ENCODE measurements at places on chromosomes 5 and 9.

DNA sequence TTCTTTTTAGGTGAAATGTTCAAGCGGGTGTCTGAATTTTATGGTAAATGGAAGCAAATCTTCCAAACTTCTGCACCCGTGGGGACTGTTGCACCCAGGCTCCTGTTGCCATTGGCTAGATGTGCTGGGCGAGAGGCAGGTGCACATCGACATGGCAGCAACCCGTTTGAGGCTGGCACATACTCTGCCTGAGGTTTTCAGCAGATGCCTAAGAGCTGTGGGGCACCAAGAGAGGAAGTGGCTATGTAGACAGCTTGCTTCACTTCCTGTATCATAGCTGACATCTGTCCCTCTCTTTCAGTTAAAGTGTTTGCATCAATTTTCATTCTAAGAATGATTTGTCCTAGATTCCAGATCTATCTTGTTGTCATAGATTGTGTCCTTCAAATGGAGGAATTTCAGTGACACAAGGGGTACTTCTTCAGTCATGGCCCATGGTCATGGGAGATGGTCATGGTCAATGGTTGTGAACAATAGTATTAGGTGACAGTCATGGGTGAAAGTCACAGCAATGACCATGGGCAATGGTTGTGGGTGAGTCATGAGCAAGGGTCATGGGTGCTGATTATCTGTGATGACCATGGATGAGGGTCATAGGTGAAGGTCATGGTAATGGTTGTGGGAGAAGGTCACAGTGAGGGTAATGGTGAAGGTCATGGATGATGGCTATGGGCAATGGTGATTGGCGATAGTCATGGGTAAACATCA lies 115.1 kb upstream of the IRX4 start:
- DNase-seq = no peak

GRCh38 chr5:168776070-168776469 lies 196.9 kb upstream of the PANK3 start:
- no peak for DNase-seq

GRCh38 chr9:79707589-79707988 lies 135.8 kb downstream of the TLE4 start:
- no peak for DNase-seq

DNA sequence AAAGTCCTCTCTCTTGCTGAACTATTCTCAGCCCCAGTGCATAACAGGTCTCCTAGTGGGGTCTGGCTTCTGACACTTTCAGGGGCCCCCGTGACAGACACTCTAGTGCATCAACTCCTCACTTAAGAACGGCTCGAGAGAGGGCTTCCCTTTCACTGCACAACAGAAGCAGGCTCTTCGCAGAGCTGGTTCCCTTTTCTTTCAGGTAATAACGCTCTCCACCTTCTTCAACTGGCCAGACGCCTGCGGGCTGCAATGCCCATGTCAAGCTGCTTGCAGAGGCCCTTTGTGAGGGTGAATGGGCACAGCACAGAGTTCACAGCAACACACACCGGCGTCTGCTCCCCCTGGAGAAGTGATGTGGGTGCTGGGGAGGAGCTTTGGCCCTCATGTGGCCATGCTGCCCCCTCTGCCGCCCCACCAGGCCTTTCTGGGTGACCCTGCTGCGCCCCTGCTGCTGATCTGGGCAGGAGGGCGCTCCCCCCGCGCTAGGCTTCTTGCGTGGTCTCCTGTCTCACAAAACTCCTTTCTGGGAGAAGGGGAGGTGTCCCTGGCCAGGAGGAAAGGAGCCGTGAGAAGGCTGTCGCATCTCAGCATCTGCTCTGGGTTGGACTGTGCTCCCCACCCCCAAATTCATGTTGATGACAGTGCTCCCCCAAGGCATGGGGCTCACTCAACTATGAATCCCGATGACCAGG lies 2.4 kb downstream of the MRPL36 start:
- DNase-seq = no peak

DNA sequence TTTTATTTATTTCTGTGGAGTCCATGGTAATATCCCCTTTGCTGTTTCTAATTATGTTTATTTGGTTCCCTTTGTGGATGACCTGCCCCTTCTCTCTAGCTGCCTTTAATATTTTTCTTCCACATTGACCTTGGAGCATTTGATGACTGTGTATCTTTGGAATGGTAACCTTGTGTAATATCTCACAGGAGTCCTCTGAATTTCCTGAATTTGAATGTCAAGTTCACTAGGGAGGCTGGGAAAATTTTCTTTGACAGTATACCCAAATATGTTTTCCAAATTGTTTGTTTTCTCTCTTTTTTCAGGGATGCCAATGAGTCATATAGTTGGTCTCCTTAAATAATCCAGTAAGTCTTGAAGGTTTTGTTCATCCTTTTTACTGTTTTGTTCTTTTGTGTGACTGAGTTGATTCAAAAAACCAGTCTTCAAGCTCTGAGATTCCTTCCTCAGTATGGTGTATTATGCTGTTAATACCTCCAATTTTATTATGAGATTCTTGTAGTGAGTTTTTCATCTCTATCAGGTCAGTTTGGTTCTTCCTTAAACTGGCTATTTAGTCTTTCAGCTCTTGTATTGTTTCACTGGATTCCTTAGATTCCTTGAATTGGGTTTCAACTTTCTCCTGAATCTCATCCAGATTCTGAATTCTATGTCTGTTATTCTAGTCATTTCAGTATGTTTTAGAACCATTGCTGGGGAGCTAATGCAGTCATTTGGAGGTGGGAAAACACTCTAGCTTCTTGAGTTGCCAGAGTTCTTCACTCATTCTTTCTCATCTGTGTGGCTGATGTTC lies 349.0 kb upstream of the TARS1 start:
- DNase-seq = no peak

- no peak for DNase-seq
These were observed 23.1 kb upstream of the CNOT6 start for GRCh38 chr5:180470966-180471582.

DNA sequence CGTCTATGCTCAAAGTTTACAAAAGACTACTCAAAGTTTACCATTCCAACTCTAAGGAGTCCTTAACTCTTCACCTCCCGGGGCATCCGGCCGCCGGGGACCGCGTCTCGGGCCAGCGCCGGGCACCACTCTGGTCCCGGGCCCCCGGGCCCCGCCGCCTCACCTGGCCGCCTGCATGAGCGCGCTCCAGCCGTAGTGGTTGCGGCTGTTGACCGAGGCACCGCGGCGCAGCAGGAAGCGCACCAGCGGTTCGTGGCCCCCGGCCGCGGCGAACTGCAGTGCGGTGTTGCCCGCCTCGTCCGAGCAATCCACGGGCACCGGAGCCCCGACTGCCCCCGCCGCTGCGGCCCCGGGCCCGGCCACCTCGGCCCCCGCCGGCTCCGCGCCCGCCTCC lies 388 bp downstream of the ANKS6 start:
- DNase-seq = no peak

- no peak for DNase-seq
These were observed 300.7 kb downstream of the MLLT3 start for GRCh38 chr9:20321423-20322082.

- DNase-seq = no peak
These were observed 47.1 kb upstream of the CHSY3 start for GRCh38 chr5:129857116-129857515.

- DNase-seq = no peak
These were observed 21.8 kb upstream of the SLC12A7 start for GRCh38 chr5:1133510-1134201.

GRCh38 chr5:142032747-142033631 lies 20.2 kb upstream of the GNPDA1 start:
- no peak for DNase-seq

DNA sequence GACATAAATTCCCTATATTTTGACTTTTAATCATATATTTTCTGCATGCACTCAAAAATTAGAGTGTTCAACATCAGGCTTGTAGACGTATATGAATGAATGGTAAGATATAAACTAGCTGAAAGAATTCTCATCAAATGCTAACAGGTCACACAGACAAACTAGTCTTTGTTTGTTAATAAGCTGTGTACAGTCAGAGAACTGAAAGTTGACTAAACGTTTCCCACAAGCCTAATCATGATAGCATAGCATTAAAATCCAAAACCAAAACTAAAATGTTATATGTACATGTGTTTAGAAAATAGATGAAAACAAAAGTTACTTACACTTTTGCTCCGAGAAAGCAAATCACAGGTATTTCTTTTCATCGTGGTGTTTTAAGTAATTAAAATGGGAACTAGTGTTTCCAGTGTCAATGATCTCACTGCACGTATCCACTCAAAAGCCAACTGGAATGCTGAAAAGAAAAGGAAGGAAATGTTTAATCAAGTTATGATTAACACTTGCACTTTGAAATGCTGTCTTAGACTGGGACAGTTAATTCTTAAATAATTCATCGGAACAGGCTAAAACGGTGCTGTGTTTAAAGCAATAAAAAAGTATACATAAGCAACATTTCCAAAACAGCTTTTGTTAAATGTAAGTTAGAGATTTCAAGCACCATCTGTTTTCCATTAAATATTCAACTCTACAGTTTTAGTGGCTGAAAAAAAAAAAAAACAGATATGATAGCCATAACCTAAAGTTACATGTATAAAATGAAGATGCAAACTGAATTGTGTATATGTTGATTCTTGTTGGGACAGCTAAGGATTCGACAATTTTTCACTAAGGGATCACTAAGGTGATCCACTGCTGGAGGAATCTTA lies 291.9 kb upstream of the PDE4D start:
- DNase-seq = no peak

- DNase-seq = no peak
These were observed 29.2 kb downstream of the HSPA4 start for GRCh38 chr5:133081036-133081435.

DNA sequence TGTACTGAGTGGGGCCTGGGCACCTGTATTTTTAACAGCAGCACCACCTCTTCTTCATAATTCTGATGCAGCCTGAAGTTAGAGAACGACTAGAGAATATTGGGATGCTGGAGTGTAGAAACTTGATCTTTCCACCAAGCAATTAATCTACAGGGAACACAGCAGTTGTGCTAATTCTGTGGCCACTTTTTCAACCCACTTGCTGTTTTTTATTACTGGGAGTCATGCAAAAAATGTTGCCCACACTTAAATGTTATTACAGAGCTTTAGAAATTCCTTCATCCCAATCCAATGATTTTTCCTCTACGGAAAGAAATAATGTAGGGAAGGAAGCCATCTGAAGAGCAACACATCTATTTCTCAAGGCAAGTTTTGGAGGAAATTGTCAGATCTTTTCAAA lies 190.9 kb upstream of the TUT7 start:
- no peak for DNase-seq

- DNase-seq = no peak
These were observed 1.2 kb downstream of the ENTREP1 start for GRCh38 chr9:69326261-69326660.

- DNase-seq = no peak
These were observed 381.6 kb downstream of the EFNA5 start for GRCh38 chr5:107289030-107289714.

- no peak for DNase-seq
These were observed 586.1 kb upstream of the CDH6 start for GRCh38 chr5:30607301-30607894.

GRCh38 chr9:88303721-88304451 lies 84.4 kb upstream of the SPIN1 start:
- no peak for DNase-seq

DNA sequence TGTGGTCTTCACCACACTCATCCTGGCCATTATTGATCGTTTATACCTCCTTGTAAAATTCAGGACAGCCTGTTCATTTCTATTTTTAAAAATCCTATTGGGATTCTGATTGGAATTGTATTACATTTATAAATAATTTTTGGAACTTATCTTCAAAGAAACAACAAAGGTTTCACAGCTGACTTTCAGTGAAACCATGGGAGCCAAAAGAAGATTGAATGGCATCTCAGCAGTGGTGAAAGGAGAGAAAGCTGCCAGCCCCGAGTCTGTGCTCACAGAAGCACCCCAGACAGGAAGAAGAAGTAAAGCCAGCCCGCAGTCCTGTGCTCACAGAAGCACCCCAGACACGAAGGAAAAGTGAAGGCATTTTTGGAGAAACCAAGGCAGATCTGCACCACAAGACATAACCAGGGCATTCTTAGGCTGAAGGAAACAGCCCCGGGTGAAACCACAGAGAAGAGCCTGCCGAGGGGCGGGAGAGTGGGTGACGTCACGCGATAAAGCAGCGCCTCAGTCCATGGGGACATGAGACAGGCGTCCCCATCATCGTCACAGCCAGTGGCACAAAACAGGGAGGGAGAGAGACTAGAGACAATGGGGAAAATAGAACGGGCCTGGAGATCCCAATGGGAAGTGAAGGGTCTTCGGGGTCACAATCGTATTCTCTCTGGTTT lies 42.5 kb upstream of the SLC9A3 start:
- DNase-seq = no peak

DNA sequence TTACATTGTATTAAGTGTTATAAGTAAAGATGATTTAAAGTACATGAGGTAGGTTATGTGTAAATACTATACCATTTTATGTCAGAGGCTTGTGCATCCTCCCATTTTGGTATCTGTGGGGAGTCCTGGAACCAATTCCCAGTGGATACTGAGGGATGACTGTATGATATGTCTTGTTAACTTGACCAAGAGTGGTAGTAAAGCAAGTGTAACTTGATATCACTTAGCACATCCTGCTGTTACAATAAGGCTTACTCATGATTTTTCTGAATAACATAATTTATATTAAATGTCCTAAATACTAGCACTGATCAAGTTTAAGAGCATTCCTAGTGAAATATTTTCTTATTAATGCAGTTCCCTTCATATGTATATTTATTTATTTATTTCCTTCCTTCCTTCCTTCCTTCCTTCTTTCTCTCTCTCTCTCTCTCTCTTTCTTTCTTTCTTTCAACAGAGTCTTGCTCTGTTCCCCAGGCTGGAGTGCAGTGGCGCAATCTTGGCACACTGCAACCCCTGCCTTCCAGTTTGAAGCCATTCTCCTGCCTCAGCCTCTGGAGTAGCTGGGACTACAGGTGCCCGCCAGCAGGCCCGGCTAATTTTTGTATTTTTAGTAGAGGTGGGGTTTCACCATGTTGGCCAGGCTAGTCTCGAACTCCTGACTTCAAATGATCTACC lies 7.5 kb downstream of the NDFIP1 start:
- DNase-seq = no peak

GRCh38 chr5:55134053-55134722 lies 25.8 kb upstream of the GPX8 start:
- DNase-seq = no peak

GRCh38 chr9:128921881-128922763 lies 1.3 kb downstream of the PHYHD1 start:
- DNase-seq = no peak

- no peak for DNase-seq
These were observed 94.6 kb upstream of the DNAH5 start for GRCh38 chr5:14039063-14039462.

DNA sequence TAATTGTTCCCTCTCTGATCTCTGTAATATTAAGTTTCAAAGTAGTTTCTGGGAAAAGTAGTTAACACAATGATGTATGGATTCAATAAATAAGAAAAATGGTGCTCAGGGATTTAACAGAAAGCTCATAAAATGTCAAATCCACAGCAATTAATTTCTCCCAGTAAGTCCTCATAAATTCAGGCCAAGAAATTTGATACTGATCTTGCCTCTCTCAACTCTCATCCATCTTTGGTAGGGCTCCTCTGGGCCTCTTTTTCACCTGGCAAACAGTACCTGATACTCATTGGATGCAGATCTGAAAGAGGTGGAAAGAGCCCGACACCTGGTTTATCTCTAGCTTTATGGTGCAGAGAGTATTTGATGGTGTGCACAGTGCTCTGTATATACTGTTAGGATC lies 106.1 kb downstream of the STK32A start:
- DNase-seq = no peak
